ENCODE measurements at places on chromosomes 4 and X.

- DNase-seq: no peak
These were observed 968 bp downstream of the ASB11 start for GRCh38 chrX:15314472-15314871.

DNA sequence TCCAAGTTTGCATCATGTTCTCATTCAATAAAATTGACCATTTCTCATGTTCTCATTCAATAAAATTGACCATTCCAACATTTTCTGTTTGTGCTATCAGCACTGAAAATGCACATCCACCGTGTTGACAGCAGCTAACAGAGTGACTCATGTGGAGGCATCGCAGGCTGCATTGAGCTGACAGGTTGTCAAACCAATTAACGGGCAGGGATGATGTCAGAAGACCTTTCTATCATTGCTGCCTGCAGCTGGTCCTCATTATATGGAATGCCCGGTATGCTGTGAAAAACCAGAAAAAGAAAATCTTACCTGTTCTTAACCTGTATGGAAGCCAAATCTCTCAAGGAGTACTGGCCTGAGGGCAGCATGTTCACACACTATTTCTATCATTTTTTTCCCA lies 202.0 kb downstream of the SMIM20 start:
- no peak for DNase-seq

GRCh38 chr4:25215511-25215910 lies 18.3 kb upstream of the PI4K2B start:
- no peak for DNase-seq

GRCh38 chr4:25908491-25908901 lies 5.5 kb upstream of the SMIM20 start:
- peak; percentile 92 for DNase-seq

GRCh38 chr4:138236037-138236436 lies 6.1 kb downstream of the SLC7A11 start:
- no peak for DNase-seq

DNA sequence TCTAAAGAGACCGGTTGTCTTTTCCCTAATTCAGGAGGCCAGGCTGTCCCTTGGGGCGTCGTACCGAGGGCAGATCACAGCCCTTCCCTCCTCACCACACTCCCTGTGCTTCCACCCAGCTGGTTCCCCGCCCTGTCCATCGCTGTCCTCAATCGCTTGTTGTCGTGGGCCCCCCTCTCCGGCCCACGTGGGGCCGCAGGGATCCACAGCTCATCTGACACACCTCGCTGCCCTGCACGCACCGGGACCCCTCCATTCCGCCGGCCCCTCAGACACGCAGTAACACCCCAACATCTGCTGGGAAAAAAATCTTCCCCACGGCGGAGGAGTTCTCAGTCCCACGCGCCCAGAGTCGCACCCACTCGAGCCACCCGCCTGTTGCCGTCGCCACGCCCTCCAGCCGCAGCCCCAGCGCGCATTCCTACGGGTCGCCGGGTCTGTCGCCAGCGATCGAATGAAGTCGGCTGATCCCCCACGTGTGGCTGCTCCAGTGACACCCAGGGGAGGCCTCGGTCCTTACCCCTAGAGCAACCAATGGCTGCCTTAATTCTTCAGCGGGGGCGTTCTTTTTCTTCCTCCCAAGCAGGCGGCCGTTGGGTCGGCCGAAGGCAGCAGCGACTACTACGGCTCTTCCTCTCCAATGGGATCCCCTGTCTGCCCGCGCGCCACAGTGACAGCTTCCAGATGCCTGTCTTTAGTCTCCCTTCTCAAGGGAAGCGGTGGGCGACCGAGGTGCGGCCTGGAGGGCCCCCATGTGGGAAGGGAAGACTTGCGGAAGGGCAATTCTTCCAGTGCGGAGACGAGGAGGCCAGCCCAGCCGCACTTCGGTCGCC lies 893 bp upstream of the SEPTIN11 start:
- peak; percentile 86 for DNase-seq

GRCh38 chrX:118614150-118614549 lies 113.3 kb upstream of the IL13RA1 start:
- DNase-seq: no peak

DNA sequence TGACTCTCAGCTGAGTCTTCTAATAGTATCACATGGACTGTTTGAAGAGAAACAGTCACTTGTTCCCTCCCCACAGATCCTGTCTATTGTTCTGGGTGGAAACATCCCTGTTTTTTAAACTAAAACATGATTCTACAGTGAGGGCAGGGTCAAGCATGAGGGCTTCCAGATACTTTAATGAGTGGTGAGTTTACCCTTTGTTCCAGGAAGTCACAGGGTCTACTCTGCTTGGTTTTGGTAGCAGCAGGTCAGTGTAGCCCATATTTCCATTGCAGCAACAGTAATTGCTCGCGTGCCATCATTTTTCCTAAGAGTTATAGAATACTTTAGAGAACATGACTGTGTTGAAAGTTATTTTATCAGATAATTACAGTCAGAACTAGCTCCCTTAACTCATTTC lies 87.4 kb downstream of the ZNF732 start:
- DNase-seq: no peak

DNA sequence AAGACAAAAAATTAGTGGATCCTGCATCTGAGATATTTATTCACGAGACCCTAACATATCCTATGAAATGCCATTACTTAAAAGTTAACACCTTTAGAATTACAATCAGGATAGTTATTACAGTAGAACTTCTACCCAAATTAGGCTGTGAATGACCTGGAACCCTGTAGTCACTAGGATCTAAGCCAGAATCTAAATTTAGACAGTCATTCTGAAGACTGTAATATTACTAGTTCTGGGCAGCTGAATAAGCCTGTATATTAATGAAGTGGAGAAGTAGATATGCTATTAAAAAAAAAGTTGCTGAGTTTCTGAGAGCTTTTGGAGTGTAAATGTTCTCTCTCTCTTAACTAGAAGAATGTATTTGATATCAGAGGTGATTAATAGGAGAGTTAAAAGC lies 67.0 kb downstream of the FAM13A start:
- DNase-seq: peak; percentile 15

GRCh38 chr4:40722576-40723161 lies 27.1 kb upstream of the NSUN7 start:
- DNase-seq: no peak

GRCh38 chr4:105036991-105037390 lies 109.7 kb upstream of the TET2 start:
- DNase-seq: no peak

DNA sequence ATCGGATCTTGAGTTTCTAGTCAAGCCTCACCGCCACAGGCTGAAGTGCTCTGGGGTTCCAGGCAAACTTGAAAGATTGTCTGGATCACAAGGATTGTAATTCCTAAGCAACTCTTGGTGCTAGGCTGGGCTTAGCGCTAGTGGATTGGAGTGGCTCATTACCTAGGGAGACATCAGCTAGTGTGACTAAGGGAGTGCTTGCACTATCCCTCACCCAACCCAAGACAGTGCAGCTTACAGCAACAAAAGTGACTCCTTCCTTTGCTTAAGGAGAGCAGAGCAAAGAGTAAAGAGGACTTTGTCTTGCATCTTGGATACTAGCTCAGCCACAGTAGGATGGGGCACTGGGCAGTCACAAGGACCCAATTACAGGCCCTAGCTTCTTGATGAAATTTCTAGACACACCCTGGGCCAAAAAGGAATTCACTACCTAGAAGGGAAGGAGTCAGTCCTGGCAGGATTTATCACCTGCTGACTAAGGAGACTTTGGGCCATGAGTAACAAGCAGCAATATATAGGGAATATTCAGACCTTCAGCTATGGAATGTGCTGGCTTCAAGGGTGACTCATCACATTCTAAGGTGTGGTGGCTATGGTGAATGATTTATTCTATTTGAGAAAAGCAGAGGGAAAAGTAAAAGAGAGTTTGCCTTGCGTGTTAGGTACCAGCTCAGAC lies 1212.4 kb downstream of the PCDH18 start:
- DNase-seq: no peak

- no peak for DNase-seq
These were observed 67.6 kb upstream of the CTSO start for GRCh38 chr4:156021298-156021697.

DNA sequence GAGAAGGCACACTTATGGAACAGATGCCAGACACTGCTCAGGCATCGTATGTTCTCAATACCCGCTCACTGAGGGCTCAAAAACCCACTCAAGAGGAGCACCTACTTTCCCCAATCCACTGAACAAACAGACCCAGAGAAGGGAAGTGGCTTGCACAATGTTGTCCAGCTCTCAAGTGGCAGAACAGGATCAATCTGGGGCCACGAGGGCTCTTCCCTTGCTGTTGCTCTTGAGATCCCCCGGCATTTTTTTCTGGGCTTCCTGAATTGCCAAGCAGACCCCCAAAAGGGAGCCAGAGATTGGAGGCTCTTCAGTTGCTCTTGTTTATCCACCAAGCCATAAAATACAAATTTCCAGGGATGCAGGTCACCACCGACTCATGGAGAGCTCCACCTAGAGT lies 35.7 kb downstream of the IDS start:
- no peak for DNase-seq

GRCh38 chr4:139528377-139529005 lies 27.5 kb downstream of the SETD7 start:
- peak; percentile 40 for DNase-seq

GRCh38 chr4:153161226-153161963 lies 42.8 kb upstream of the TRIM2 start:
- no peak for DNase-seq

DNA sequence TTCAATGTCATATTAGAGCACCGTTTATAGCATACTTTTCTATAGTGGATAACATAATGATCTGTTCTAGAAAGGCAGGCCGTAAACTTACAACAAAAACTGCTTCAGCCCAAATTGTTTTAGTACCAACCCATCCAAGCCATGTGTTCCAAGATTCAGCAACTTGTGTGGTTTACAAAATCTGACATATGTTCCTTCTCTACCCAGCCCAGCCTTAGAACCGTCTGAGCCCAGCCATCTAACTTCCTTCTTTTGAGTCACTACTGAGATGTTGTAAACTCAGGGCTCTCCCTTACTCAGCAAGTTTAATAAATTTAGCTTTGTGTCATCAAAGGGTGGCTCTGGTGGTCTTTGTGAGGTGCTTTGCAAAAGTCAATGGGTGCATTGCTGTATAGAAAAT lies 32.4 kb upstream of the REPS2 start:
- no peak for DNase-seq

- DNase-seq: no peak
These were observed 6.8 kb upstream of the DUSP9 start for GRCh38 chrX:153640045-153640686.

DNA sequence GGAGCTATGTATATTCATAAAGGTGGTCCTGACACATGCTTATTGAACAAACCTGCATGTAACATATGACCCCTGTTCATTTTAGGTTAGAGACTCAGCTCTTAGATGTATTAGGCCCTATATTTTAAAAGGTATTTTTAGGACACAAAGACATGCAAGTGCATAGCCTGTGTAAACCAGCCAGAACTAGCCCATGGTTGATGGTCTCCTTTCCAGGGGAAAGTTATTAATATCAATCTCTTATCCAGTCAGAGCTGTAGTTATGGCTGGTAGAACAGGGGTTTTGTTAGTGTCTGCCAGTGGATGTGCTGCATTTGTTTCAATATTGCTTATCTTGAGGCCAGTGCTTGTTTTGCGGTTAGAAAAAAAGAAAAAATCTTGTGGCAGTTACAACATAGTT lies 488.6 kb downstream of the KCTD8 start:
- no peak for DNase-seq
